ENCODE measurements at places on chromosomes 5 and 9.

GRCh38 chr5:96843140-96843539 lies 33.2 kb upstream of the ERAP2 start:
- DNase-seq: no peak

- DNase-seq: no peak
Observed at GRCh38 chr9:110465190-110465589, 114.4 kb downstream of the SVEP1 start.

- DNase-seq: no peak
Observed at GRCh38 chr5:75510836-75511434, 494 bp downstream of the CERT1 start.

DNA sequence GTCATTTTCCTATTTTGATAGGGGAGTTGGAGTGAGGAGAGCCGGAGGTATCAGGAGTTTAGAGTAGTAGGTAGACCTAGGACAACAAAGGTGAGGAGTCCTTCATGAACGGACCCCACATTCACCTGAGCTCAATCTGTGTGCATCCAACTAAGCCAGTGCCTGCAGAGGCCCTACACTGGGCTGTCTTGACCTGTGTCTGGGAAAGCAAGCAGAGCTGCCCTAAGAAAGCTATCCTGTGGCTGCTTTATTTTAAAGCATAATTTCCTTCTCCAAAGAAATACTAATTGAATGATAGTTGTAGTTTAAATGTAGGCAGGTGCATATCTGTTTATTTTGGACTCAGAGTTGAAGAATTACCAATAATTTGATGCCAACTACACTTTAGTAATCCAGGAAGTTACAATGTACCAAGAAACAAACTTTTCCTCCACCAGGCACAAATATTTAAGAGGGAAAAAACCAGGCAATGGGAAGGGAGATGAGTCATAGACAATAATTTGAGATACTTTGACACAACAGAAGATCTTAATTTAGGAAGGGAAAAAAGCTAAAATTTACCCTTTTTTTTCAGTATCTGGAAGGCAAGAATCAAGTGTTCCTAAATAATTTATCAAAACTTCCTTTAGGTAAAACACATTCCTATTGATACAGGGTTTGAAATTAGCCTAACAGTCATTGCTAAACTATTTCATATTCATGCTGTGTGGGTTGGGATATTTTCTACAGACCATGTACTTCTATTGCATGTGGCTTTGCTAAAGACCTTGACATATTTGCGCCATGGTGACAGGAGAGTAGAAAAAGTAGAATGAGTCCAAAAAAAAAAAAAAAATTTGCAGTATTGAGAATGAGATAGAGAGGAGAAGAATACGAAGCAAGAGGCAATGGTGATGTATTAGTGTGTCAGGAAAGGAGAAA lies 376.6 kb upstream of the TUSC1 start:
- no peak for DNase-seq

DNA sequence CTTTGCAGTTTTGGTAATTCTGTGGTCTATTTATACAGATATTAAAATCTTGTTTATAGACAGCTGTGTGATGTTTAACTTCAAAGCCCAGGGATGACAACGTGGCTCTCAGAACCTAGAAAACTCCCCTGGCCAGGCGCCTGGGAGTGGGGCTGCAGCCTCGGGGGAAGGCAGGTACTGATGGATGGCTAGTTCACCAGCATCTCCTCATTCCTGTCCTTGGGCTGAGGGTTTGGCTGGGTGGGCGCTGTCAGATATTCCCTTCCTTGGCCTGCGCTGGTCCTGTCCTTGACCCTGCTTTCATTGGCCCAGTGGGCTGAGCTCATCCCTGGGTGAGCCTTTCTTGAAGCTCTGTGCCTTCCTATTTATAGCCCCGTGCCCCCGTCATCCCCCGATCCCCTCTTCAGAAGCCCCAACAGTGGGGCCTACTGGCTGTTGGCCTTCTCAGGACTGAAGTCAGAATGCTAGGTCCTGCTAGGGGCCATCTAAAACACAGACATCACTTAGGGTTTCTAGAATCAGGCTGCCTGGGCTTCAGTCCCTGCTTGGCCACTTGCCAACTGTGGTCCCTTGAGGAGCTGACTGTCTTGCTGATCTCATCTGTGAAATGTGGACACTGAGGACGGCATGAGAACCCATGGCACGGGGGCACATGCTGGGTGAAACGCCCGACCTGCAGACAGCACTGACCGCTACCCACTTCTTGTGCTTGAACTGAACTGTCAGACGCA lies 20.9 kb downstream of the SH3GLB2 start:
- no peak for DNase-seq

GRCh38 chr9:36101916-36102741 lies 34.4 kb upstream of the GLIPR2 start:
- DNase-seq: no peak

Measured in CD4-positive, alpha-beta T cell treated with Interleukin-10 for 1 hour (primary cell).